ENCODE measurements at places on chromosomes 6 and 20.
A peak's percentile ranks its signal among the peaks of the same experiment; 100 is the strongest.

DNA sequence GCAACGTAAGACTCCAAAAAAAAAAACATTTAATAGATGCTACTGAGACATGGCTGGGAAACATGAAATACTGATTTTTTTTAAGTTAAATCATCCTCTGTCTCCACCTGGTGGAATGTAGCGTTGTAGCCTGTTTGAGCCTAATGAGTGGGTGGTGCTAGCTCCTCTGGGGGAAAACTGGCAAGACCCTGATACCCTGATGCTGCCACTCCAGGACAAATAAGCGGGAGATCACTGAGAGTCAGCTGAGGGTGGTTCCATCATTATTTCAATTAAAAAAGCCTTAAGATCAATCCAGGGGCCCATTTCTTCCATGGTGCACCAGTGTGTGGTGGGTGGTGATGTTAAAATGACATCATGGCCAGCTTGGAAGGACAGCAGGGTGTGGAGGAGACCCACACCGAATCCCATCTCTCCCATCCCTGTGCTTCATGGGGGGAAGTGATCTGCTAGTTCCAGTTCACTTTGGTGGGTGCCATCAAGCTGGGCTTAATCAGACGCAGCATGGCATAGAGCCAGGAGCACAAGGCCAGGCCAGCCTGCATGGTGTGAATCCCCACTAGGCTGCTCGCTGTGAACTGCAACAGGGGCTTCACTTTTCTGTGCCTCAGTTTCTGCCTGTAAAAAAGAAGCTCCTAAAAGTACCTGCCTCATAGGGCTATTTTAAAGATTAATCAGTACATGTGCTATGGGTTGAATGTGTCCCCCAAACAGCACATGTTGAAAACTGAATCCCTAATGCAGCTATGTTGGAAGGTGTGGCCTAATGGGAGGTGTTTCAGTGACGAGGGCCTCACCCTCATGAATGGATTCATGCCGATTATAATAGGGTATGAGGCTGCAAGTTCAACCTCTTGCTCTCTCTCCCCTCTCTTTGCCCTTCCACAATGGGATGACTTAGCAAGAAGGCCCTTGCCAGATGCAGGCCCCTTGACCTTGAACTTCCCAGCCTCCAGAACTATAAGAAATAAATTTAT, 13.0 kb upstream of the MRPS10 start:
- H3K27ac ChIP-seq = no peak overlapping the region
- peaks cover 13% of the 10 kb centered on the region for H3K36me3 ChIP-seq
- H3K27me3 ChIP-seq = peaks cover 11% of the 10 kb centered on the region
- peaks cover 23% of the 10 kb centered on the region for H3K4me1 ChIP-seq
- DNase-seq = no peak

GRCh38 chr6:143336446-143337152, 113.9 kb downstream of the ADAT2 start:
- no peaks in the 10 kb centered on the region for H3K4me1 ChIP-seq
- no peak overlapping the region for H3K4me3 ChIP-seq
- peaks cover 18% of the 10 kb centered on the region for H3K36me3 ChIP-seq
- no peaks in the 10 kb centered on the region for H3K27me3 ChIP-seq

- peaks cover 22% of the 10 kb centered on the region for H3K4me1 ChIP-seq
- H3K36me3 ChIP-seq = peaks cover 27% of the 10 kb centered on the region
- DNase-seq = no peak
- peaks cover 6% of the 10 kb centered on the region for H3K27me3 ChIP-seq
- H3K4me3 ChIP-seq = peak overlapping the region; percentile 100
- H3K27ac ChIP-seq = peak overlapping the region; percentile 96
These were observed 589 bp upstream of the PDCD2 start for GRCh38 chr6:170584954-170585498.

DNA sequence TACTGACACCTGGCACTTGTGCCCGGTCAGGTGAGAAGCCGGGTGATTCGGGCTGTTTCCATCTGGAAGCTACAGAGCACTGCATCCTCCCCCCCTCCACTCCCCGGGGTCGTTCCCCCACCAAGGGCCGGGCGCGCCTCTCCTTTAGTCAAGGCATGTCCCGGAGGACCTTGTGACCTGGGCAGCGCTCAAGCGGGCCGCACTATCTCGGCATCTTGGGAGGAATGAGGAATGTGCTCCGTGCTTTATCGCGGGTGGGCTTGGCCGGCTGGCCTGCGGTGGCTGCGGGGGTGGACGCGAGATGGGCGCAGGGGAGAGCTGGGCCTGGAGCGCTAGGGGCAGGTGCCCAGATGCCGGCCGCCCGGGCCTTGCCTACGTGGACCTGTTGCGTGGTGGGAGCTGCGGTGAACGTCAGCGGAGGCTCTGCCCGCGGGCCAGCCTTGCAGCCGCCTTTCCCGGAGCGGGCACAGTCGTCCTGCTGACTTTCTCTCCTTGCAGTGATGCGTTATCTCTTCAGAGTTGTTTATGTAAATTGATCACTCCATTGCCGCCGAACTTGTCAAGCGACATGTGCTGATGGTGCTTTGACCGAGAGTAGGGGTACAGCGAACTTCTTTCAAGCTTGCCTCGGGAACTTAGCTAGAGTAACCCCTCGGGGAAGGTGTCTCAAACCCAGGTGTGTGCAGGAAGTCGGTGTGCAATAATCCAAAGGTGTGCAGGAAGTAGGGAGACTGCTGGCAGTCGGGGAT, 1.1 kb downstream of the LRRC1 start:
- peak overlapping the region; percentile 99 for H3K4me3 ChIP-seq
- H3K36me3 ChIP-seq = peaks cover under 1% of the 10 kb centered on the region
- DNase-seq = peak; percentile 54
- H3K27ac ChIP-seq = no peak overlapping the region

DNA sequence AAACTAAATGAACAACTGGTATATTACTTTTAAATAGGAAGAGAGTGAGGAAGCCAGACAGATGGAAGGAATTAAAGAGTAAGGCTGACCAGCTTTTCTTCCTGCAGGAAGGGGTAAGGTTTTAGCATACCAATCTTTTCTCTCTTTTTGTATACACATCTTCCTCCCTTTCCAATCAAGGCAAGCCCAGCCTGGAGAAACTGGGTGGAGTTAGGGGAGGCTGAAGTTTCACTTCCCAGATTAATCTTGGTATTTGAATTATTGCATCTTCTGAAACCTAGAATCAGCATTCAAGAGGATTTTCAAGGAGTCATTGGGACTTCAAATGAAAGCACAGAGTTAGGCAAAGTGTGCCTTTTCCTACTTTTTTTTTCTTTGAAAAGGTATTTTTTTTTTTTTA, 33.1 kb downstream of the TMEM14A start:
- no peak for DNase-seq
- no peaks in the 10 kb centered on the region for H3K27me3 ChIP-seq
- H3K36me3 ChIP-seq = no peaks in the 10 kb centered on the region
- H3K27ac ChIP-seq = no peak overlapping the region
- H3K4me1 ChIP-seq = no peaks in the 10 kb centered on the region

DNA sequence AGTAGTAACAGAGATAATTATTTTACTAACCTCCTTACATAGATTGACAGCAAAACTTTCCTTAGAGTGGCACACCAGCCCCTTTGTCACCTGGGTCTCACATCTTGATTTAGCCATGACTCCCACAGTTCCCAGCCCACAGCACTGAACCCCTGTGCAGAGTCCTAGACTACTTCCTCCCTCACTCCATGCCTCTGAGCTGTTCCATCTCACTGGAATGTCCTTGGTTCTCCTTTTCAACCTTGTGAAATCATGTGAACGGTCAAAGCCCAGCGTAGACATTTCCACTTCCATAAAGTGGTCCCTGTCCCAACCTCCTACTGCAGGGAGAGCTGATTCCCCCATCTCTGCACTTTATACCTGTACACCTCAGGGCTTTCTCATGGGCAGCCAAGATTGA, 19.7 kb downstream of the CGA start:
- H3K36me3 ChIP-seq = no peaks in the 10 kb centered on the region
- no peak overlapping the region for H3K4me3 ChIP-seq
- peaks cover 6% of the 10 kb centered on the region for H3K4me1 ChIP-seq
- H3K27ac ChIP-seq = no peak overlapping the region
- no peak for DNase-seq

DNA sequence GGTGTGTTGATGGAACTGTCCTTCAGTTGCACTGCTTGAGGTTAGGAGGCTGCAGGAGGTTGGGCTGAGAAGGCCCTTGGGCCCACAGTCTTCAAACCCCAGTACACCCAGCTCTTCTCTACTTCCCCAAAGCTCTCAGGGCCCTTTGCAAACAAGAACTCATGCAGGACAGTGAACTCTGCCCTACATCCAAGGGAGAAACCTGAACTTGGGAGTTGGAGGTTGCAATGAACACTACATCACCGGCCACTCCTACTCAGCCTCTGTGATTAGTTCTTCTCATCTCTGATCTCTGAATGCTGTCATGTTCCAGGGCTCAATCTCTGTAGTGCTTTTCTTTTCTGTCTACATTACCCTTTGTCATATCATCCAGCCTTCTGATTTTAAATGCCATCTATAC, 148.5 kb upstream of the PDE7B start:
- no peaks in the 10 kb centered on the region for H3K4me1 ChIP-seq
- peaks cover 10% of the 10 kb centered on the region for H3K27me3 ChIP-seq
- no peak overlapping the region for H3K4me3 ChIP-seq
- DNase-seq = no peak

- peaks cover 74% of the 10 kb centered on the region for H3K4me1 ChIP-seq
- H3K36me3 ChIP-seq = peaks cover under 1% of the 10 kb centered on the region
- no peak overlapping the region for H3K4me3 ChIP-seq
- DNase-seq = no peak
- peaks cover 9% of the 10 kb centered on the region for H3K27me3 ChIP-seq
These were observed 59.7 kb downstream of the SYNJ2 start for GRCh38 chr6:158041370-158041769.

- no peak overlapping the region for H3K27ac ChIP-seq
- H3K36me3 ChIP-seq = no peaks in the 10 kb centered on the region
- H3K4me3 ChIP-seq = no peak overlapping the region
- no peak for DNase-seq
- no peaks in the 10 kb centered on the region for H3K4me1 ChIP-seq
These were observed 91.2 kb upstream of the GLP1R start for GRCh38 chr6:38957426-38957825.

GRCh38 chr6:21331235-21331634, 262.3 kb upstream of the SOX4 start:
- H3K4me3 ChIP-seq = no peak overlapping the region
- no peak for DNase-seq
- H3K27me3 ChIP-seq = no peaks in the 10 kb centered on the region
- H3K36me3 ChIP-seq = no peaks in the 10 kb centered on the region
- H3K27ac ChIP-seq = peak overlapping the region; percentile 28

DNA sequence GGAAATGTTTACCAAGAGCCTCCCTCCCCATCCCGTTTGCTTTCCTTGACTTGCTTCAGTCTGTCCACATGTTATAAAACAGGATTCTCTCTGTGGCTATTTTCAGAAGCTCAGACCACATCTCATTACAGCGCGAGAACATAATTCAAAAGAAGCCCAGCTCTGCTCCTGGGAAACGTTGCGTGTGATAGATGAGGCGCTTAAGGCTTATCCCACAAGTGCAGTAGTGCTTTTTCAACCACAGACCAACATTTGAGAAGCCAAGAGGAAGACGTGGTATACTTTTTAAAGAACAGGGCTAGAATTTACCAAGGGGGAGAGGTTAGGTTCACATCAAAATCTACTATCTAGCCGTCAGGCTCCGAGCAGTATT, 239.5 kb downstream of the SLC24A3 start:
- peaks cover 12% of the 10 kb centered on the region for H3K36me3 ChIP-seq
- peak overlapping the region; percentile 35 for H3K4me3 ChIP-seq
- H3K27ac ChIP-seq = peak overlapping the region; percentile 68
- DNase-seq = no peak

DNA sequence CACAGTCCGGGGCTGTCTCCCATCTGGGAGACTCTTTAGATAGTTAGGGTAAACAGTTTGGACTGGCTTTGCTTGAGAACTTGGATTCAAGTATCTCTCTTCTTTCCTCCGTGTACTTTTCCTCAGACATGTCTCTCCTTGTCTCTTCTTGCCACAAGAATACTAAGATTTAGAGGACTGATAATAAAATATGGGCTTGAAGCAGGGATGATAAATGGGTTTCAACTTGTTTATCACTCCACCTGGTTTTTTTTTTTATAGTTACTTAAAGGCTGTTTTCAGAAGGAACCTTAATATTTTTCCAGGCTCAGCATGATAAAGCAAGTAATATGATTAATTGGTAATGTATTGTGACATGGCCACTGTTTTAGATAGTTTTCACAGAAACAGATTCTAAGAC, 40.9 kb upstream of the KIF13A start:
- H3K27me3 ChIP-seq = peaks cover 9% of the 10 kb centered on the region
- no peak for DNase-seq
- peaks cover 18% of the 10 kb centered on the region for H3K4me1 ChIP-seq

- H3K27ac ChIP-seq = no peak overlapping the region
- DNase-seq = no peak
- peaks cover 51% of the 10 kb centered on the region for H3K27me3 ChIP-seq
- peaks cover 9% of the 10 kb centered on the region for H3K4me1 ChIP-seq
- H3K4me3 ChIP-seq = no peak overlapping the region
These were observed 52.1 kb downstream of the YTHDF1 start for GRCh38 chr20:63163596-63164483.

DNA sequence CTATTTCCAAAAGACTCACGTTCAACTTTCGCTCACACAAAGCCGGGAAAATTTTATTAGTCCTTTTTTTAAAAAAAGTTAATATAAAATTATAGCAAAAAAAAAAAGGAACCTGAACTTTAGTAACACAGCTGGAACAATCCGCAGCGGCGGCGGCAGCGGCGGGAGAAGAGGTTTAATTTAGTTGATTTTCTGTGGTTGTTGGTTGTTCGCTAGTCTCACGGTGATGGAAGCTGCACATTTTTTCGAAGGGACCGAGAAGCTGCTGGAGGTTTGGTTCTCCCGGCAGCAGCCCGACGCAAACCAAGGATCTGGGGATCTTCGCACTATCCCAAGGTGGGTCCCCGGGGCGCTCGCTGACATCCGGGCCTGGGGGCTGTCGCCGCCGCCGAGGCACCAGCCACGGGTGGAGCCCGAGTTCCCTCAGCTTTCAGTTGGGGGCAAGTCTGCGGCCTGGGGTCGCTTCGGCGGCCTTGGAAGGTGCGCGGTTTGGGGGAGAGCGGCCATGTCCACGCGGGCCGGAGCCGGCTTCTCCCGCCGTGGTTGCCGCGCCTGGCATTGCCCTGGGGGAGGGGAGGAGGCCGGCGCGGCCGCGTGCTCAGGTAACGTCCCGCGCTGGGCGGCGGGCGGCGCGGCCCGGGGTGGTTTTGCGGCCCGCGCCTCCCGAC, 429 bp downstream of the AMD1 start:
- DNase-seq = peak; percentile 54
- H3K4me3 ChIP-seq = peak overlapping the region; percentile 95
- peak overlapping the region; percentile 99 for H3K27ac ChIP-seq
- H3K4me1 ChIP-seq = peaks cover 49% of the 10 kb centered on the region
- H3K36me3 ChIP-seq = no peaks in the 10 kb centered on the region
- peaks cover 2% of the 10 kb centered on the region for H3K27me3 ChIP-seq

DNA sequence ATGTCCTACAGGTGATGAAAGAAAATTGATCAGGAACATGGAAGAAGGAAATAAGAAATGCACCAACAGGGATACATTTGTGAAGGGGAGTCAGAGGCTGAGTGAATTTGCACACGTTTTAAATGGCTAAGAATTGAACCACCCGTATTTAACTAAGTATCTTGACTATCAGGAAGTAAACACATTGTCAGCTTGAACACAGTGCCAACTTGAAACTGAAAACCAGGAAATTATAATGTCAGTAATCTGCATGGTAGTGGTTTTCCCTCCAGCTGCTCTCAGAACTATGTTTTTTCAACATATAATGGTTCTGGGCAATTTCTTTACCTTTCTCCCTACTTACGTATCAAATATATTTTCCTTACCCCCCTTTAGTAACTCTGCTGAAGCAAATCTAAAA, 366.5 kb upstream of the POU3F2 start:
- no peak overlapping the region for H3K27ac ChIP-seq
- H3K36me3 ChIP-seq = peaks cover 6% of the 10 kb centered on the region
- DNase-seq = no peak

All from nephron progenitor cell (in vitro differentiated cells).